Fibroblast of villous mesenchyme (primary cell): ENCODE measurements at places on chromosomes 4 and X. TPM values are rescaled to one million over a fixed set of nuclear protein-coding genes. Genes with fewer than 3 reads are reported as not detected.

DNA sequence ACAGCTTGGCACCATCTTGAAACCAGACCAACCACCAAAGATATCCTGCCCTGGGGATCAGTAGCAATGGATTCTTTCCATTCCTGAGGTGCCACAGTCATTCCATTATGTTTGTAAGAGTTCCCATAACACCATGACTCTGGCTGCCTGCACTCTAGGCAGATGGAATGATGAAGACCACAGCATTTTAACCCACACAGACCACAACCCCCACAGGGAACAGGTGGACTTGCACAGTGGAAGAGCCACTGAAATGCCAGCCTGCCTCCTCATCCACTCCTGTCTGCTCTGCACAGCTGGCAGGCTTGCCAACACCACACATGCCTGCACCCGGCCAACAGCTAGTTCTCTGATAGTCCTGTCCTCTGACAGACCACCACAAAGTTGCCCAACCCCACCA is 2362.2 kb upstream of the AGA start:
- DNase-seq, result no peak

DNA sequence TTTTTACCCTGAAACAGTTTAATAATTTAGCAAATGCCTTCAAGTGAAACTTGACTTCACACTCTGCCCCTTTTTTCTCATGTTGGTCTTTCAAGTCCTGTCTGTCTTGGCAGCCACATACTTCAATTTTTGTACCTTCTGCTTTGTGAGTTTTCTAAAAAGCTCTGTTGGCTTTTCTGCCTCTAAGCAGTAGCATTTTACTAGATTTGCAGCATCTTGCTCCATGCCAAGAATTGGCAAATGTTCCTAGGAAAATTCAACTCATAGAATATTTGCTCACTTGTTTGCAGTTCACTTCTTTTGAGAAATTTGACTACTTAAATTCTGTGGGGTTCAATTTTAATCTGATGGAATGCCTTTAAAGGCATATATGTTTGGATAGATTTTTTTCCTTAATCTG is 59.2 kb downstream of the FAM47A start:
- no peak for DNase-seq

- peak; percentile 25 for DNase-seq
These were observed 18.0 kb downstream of the LYAR start for GRCh38 chr4:4271912-4272311.

GRCh38 chr4:25908491-25908901 is 5.5 kb upstream of the SMIM20 start:
- peak; percentile 92 for DNase-seq

DNA sequence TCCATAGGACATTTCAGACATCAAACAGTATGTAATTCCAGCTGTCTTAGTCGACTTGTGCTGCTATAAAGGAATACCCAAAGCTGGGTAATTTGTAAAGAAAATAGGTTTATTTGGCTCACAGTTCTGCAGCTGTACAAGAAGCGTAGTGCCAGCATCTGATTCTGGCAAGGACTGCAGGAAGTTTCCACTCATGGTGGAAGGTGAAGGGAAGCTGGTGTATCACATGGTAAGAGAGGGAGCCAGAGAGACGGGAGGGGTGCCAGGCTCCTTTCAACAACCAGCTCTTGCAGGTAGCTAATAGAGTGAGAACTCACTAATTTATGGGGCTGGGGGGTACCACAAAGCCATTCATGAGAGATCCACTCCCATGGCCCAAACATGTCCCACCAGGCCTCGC is 253.0 kb upstream of the FGF13 start:
- no peak for DNase-seq

GRCh38 chr4:156291317-156291716 is 337.7 kb upstream of the CTSO start:
- DNase-seq, result peak; percentile 34

DNA sequence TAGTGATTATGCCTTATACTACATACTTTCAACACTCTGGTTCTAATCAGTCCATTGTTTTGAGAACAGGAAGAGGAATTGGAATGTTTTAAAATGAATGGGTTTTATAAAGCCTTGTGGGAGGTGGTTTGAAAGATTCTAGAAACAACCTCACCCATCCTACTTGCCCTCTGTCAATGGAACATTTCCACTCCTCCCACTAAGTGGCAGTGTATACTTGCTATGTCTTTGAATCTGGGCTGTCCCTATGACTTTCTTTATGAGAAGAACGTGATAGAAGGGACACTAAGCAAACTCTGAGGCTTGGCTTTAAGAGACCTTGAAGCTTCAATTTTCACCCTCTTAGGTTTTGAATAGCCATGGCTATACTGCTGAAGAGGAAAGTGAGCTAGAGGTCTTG is 611.2 kb downstream of the PPP4R3C start:
- peak; percentile 11 for DNase-seq

- DNase-seq, result peak; percentile 50
These were observed 877 bp downstream of the GPRASP1 start for GRCh38 chrX:102652031-102652688.

GRCh38 chr4:151833174-151833573 is 72.4 kb upstream of the GATB start:
- DNase-seq, result no peak

DNA sequence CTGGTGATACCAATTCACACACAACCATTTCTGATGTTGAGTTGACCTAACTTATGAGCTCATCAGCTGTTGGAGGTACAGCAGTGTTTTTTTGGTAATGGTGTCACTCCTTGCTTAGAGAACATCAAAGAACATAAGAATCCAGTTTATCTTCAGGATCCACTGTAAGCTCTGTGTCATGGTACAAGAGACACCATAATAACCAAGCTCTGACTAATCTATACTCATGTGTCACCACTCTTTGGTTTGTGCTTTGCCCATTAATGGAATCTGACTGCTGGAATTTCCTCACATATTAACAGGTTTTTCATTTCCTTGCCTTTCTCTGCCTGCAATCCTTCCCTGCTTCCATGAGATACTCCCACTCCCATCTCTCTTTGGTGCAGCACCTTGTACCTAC is 735.1 kb upstream of the LCORL start:
- DNase-seq, result no peak

- no peak for DNase-seq
These were observed 101.9 kb upstream of the SCOC start for GRCh38 chr4:140271553-140271952.

DNA sequence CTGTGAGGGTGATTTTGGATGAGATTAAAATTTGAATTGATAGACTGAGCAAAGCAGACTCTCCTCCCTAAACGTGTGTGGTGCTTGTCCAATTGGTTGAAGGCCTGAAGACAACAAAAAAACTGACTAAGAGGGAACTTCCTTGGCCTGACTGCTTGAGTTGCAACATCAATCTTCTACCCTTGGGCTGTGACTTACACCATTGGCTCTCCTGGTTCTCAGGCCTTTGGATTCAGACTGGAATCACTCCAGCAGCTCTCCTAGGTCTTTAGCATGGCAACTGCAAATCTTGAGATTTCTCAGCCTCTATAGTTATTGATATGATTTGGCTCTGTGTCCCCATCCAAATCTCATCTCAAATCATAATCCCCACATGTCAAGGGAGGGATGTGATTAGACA is 49.7 kb upstream of the IGFBP7 start:
- no peak for DNase-seq

- peak; percentile 82 for DNase-seq
These were observed 95.2 kb upstream of the LNX1 start for GRCh38 chr4:53686521-53686920.

DNA sequence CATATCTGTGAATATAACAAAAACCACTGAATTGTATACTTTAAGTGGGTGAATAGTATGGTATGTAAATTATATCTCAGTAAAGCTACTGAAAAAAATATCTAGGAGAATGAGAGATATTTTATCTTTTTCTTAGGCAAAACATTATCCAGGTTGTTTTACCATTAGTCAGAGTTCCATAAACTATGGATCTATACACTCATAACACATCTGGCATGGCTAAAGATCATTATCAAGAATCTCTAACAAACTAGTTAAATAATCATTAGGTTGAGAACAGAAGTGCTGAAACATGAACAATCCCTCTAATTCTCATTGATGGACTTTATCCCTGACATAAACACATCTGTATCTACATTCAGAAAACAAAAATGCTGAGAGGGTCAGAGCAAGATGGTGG is 15.6 kb downstream of the MED14 start:
- DNase-seq, result peak; percentile 35

GRCh38 chrX:78119521-78120227 is 15.6 kb downstream of the PGK1 start:
- DNase-seq, result no peak

The SORBS2 gene
- 1.3 and 1.7 TPM in 2 replicates for total RNA-seq

The ATP2B3 gene
- total RNA-seq, result not detected in 2 replicates

The GYPE gene
- total RNA-seq, result 0.64 and 0.86 TPM in 2 replicates

The ATP6AP2 gene
- 75.7 and 94.6 TPM in 2 replicates for total RNA-seq

The CHRDL1 gene
- under 0.01 TPM in 2 replicates for total RNA-seq

The FRMD7 gene
- total RNA-seq, result not detected in 2 replicates

The MAGT1 gene
- total RNA-seq, result 88.9 and 118 TPM in 2 replicates

The ACE2 gene
- total RNA-seq, result not detected in 2 replicates

The TENM3 gene
- total RNA-seq, result 24.2 and 26.4 TPM in 2 replicates

The AR gene
- 10.8 and 11.3 TPM in 2 replicates for total RNA-seq
